Daoy (cell line): ENCODE measurements at places on chromosomes 13 and 19. TPM values are rescaled to one million over a fixed set of nuclear protein-coding genes. Genes with fewer than 3 reads are reported as not detected.
A peak's percentile ranks its signal among the peaks of the same experiment; 100 is the strongest.

SBK2 gene
- not detected in 2 replicates for total RNA-seq

- no peak for DNase-seq
Observed at GRCh38 chr13:62525652-62526051, 1110.0 kb upstream of the PCDH20 start.

DNA sequence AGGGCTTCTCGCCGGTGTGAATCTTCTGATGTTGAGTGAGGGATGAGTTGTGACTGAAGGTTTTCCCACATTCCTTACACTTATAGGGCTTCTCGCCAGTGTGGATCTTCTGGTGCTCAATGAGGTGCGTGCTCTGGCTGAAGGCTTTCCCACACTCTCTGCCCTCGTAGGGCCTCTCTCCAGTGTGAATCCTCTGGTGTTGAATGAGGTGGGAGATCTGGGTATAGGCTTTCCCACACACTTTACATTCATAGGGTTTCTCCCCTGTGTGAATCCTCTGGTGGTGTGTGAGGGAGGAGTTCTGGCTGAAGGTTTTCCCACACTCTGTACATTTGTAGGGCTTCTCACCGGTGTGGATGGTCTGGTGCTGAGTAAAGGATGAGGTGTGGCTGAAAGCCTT, 33.2 kb downstream of the ZNF473 start:
- no peak for DNase-seq

- DNase-seq = no peak
Observed at GRCh38 chr13:61029064-61029463, 386.6 kb downstream of the PCDH20 start.

- no peak for DNase-seq
Observed at GRCh38 chr13:99439048-99439447, 62.2 kb upstream of the TM9SF2 start.

DNA sequence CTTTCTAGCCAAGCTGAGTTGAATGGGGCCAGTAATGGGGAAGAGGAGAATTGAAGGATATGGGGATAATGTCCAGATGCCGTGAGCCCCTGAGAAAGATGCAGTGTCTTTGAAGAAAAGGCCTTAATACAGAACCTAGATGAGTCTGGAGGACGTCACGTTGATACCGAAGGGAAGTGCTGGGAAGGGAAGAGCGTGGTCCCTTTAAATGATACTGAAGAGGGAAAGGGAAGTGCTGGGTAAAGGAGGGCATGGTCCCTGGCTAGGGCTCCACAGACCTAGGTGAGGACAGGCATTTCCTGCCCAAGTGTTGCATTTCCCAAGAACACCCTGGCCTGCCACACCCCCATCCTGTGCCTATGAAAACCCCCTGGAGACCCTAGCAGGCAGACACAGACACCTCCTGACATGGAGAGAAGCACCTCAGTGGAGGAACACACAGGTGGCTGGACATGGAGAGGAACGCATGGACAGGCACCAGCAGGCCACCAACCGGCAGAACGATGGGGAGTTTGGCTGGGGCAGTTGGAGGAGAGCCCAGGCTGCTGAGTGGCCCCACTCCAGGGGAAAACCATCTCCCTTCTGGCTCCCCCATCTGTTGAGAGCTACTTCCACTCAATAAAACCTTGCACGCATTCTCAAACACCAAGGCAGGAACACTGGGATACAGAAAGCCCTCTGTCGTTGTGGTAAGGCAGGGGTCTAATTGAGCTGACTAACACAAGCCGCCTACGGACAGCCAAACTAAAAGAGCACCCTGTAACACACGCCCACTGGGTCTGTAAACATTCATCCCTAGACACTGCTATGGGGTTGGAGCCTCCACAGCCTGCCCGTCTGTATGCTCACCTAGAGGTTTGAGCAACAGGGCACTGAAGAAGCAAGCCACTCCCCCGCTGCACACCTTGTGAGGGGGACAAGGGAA, 34.9 kb upstream of the POMP start:
- peak; percentile 42 for DNase-seq

GRCh38 chr19:35264268-35265125, 4.3 kb upstream of the USF2 start:
- no peak for DNase-seq
